CD4-positive, alpha-beta memory T cell (primary cell): ENCODE measurements at places on chromosomes 1 and 21.

- DNase-seq: no peak
Measured at GRCh38 chr1:234217316-234217840, 155.9 kb upstream of the COA6 start.

- no peak for DNase-seq
Measured at GRCh38 chr1:20974951-20975350, 187.8 kb upstream of the HP1BP3 start.

DNA sequence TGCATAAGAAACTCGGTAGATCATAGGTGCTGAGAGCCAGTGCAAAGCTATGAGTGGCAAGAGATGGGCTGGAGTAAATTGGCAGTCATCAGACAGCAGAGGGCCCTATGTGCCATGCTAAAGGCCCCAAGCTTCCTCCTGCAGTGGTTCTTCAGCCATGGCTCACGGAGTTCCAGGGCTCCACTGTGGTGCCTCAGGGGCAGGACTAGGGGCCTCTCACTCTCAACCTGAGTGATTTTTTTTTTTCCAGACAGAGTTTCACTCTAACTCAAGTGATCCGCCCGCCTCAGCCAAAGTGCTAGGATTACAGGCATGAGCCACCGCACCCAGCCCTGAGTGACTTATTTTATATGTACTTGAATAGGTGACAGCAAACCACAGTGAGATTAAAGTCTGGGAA lies 10.4 kb upstream of the GJA8 start:
- DNase-seq: no peak

DNA sequence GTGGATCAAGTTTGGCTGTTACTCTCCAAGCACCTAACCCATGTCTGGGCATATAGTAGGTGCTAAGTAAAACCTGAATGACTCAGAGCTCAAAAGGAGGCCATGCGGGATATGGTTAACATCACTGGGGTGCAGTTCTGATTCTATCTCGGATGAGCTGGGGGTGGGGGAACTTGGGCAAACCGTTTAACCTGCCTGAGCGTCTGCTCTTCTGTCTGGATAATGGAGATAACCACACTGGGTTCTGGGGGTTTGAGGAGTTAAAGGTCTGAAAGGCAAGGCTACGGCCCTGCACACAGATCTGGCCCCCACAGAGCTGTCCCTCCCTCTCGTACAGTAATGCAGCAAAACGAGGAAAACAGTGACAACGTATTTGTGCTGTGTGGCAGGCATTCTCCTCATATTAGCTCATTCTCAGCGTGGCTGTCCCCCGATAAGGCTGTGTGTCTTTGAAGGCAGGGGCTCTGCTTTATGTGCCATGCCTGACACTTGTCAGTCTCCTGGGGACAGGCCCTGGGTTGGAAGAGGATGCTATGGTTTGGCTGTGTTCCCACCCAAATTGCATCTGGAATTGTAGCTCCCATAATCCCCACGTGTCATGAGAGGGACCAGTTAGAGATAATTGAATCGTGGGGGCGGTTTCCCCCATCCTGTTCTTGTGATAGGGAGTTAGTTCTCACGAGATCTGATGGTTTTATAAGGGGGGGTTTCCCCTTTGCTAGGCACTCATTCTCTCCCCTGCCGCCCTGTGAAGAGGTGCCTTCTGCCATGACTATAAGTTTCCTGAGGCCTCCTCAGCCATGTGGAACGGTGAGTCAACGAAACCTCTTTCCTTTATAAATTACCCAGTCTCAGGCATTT lies 6.8 kb upstream of the ALDH4A1 start:
- no peak for DNase-seq

DNA sequence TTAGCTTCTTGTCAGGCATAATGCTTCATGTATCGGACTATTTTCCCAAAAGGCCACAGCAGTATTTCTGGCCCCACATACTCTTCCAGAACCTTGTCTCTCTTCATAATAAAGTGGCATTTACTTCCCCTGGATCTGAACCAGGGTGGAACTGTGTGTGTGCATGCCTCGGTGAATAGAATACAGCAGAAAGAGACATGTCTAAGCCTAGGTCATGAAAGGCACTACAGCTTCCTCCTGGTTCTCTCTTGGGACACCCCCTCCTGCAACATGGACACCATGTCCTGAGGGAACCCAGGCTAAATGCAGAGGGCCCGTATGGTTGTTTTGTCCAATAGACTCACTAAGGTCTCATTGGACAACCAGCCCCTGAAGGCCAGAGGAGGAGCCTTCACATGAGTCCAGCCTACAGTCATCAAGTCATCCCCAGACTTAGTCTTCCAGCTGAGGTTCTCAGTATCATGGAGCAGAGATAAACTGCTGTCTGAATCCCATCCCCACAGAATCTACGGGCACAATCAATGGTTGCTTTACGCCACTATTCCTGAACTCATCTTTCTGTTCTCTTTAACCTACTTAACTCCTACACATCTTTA lies 35.0 kb downstream of the USP24 start:
- no peak for DNase-seq

DNA sequence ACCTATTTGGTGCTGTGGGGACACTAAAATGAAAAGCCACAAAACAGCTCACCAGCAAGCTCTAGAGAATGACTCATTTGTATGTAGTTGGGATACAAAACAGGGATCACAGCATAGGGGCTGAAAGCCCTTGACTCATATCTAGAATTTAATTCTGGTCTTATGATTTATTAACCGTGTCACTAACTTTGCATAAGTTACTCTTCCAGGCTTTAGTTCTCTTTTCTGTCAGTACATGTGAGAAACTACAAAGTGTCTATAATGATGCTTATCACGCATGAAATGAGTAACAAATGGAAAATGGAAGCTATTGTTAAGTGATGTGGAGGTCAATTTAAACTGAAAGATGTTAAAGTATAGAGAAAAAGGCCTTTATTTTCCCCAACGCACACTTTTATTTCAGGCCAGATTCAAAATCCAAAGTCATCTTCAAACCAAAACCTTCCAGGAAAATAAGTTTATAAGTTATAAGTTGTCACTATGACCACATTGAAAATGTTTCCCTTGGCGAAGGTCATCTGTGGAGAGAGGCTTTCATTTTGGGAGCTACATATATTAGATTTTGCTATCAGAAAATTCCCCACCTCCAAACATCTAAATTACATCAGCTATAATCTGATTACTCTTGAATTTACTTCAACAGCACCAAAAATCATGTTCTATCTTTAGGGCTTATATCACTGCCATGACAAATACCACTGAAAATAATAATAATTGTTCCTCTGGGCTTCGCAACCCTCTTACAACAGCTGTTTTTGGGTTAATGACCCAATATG lies 430.5 kb downstream of the MRPL39 start:
- no peak for DNase-seq
